Smooth muscle cell of the umbilical artery (primary cell): ENCODE measurements at places on chromosomes 5 and 9. TPM values are rescaled to one million over a fixed set of nuclear protein-coding genes. Genes with fewer than 3 reads are reported as not detected.

IL33 gene
- 470 and 472 TPM in 2 replicates for total RNA-seq

NOXA1 gene
- total RNA-seq = 0.18 and 0.30 TPM in 2 replicates

RNF180 gene
- total RNA-seq = 7.4 and 15.2 TPM in 2 replicates

TCF7 gene
- under 0.01 and 0.09 TPM in 2 replicates for total RNA-seq

SLC34A1 gene
- total RNA-seq = not detected in 2 replicates

SLC6A7 gene
- not detected in 2 replicates for total RNA-seq

APBA1 gene
- total RNA-seq = 7.4 and 9.8 TPM in 2 replicates

PCDHB15 gene
- 0.28 and 0.59 TPM in 2 replicates for total RNA-seq

FAM221B gene
- not detected in 2 replicates for total RNA-seq

KCNN2 gene
- 0.18 and 0.59 TPM in 2 replicates for total RNA-seq

SYK gene
- total RNA-seq = not detected in 2 replicates

SPINK7 gene
- total RNA-seq = not detected in 2 replicates

CMBL gene
- 18.7 and 21.1 TPM in 2 replicates for total RNA-seq

FRRS1L gene
- total RNA-seq = under 0.01 and 0.28 TPM in 2 replicates

LECT2 gene
- total RNA-seq = not detected in 2 replicates

ATOX1 gene
- total RNA-seq = 83.6 and 103 TPM in 2 replicates

CD74 gene
- total RNA-seq = 0.89 and 1.1 TPM in 2 replicates

CYLC2 gene
- total RNA-seq = not detected in 2 replicates

GRIA1 gene
- 0.59 and 0.60 TPM in 2 replicates for total RNA-seq

USP20 gene
- 11.3 and 17.7 TPM in 2 replicates for total RNA-seq

PCSK1 gene
- not detected in 2 replicates for total RNA-seq

ZNF346 gene
- total RNA-seq = 12.8 and 15.8 TPM in 2 replicates

CHSY3 gene
- total RNA-seq = 43.7 and 53.7 TPM in 2 replicates

FOXD4 gene
- total RNA-seq = under 0.01 and 0.09 TPM in 2 replicates

SHOC1 gene
- under 0.01 and 0.09 TPM in 2 replicates for total RNA-seq

TMEM171 gene
- 1.8 and 4.7 TPM in 2 replicates for total RNA-seq

PIP5K1B gene
- total RNA-seq = under 0.01 and 0.14 TPM in 2 replicates

ZNF454 gene
- 3.6 and 4.0 TPM in 2 replicates for total RNA-seq

GRAMD2B gene
- 17.8 and 22.3 TPM in 2 replicates for total RNA-seq

PCDHGB5 gene
- 30.9 and 34.3 TPM in 2 replicates for total RNA-seq

PCDHA1 gene
- total RNA-seq = under 0.01 and 0.09 TPM in 2 replicates

SAXO1 gene
- total RNA-seq = 0.05 TPM in 1 of 2 replicates, not detected in the other

C9 gene
- 0.46 TPM in 1 of 2 replicates, not detected in the other for total RNA-seq

TMEFF1 gene
- total RNA-seq = 5.3 and 6.1 TPM in 2 replicates

PCDHA9 gene
- total RNA-seq = under 0.01 and 0.09 TPM in 2 replicates

NTRK2 gene
- total RNA-seq = under 0.01 TPM in 2 replicates

LCP2 gene
- not detected in 2 replicates for total RNA-seq

VPS13A gene
- 28.2 and 37.2 TPM in 2 replicates for total RNA-seq

ZFP2 gene
- 0.55 and 0.89 TPM in 2 replicates for total RNA-seq

QRFP gene
- not detected in 2 replicates for total RNA-seq

PDE6A gene
- total RNA-seq = not detected in 2 replicates

PCDHGA7 gene
- total RNA-seq = 4.2 and 6.8 TPM in 2 replicates

GFRA3 gene
- total RNA-seq = not detected in 2 replicates

HOMER1 gene
- total RNA-seq = 10.1 and 15.8 TPM in 2 replicates

LCN9 gene
- not detected in 2 replicates for total RNA-seq

CCL21 gene
- total RNA-seq = not detected in 2 replicates

TAF11L12 gene
- total RNA-seq = not detected in 2 replicates

RBM22 gene
- 23.2 and 29.2 TPM in 2 replicates for total RNA-seq

SGCD gene
- total RNA-seq = 12.7 and 31.2 TPM in 2 replicates

BHMT2 gene
- 0.59 and 1.2 TPM in 2 replicates for total RNA-seq

NUTM2F gene
- not detected in 2 replicates for total RNA-seq

FAT2 gene
- under 0.01 and 0.05 TPM in 2 replicates for total RNA-seq

UBTD2 gene
- total RNA-seq = 20.2 and 23.8 TPM in 2 replicates

KIF20A gene
- total RNA-seq = 3.9 and 27.8 TPM in 2 replicates

SEMA5A gene
- 19.3 and 26.1 TPM in 2 replicates for total RNA-seq

BRD8 gene
- total RNA-seq = 31.5 and 31.9 TPM in 2 replicates

FBN2 gene
- total RNA-seq = 87.6 and 217 TPM in 2 replicates

GFI1B gene
- 0.05 TPM in 1 of 2 replicates, not detected in the other for total RNA-seq

CCDC187 gene
- total RNA-seq = not detected in 2 replicates
